ENCODE measurements at places on chromosomes 1 and 21.

- DNase-seq: no peak
Measured at GRCh38 chr1:219358080-219358479, 184.4 kb downstream of the LYPLAL1 start.

GRCh38 chr1:24961961-24962861 lies 32.1 kb upstream of the RUNX3 start:
- no peak for DNase-seq

- peak; percentile 81 for DNase-seq
Measured at GRCh38 chr1:24535021-24535424, 20.9 kb upstream of the NCMAP start.

GRCh38 chr1:59043796-59044195 lies 253.1 kb upstream of the FGGY start:
- DNase-seq: no peak

GRCh38 chr1:235108876-235109275 lies 19.8 kb downstream of the TOMM20 start:
- DNase-seq: no peak

GRCh38 chr1:113453771-113454083 lies 63.4 kb downstream of the MAGI3 start:
- DNase-seq: no peak

DNA sequence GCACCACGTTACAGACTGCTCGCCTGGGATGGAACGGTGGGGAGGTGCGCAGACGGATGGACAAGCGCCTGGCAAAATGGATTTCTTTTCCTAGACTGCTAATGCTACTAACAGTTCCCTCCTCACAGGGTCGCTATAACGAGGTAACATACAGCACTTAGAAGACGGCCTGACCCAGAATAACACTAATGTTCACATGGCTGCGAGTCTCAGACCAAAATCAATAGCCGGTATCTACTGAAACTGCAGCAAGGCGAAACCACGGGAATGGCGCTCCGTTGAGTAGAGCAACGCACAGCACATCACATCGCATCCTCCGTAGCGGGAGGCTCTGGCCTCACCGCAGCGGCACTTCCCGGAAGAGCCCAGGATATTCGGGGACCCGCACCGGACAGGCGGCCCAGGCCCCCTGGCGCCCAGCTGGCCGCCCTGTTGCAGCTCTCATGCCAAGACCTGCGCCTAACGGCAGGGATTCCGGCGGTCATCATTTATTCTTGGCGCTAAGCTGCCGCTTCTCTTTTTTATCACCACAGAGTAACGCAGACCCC lies 46.6 kb downstream of the VPS26C start:
- DNase-seq: peak; percentile 52

GRCh38 chr1:53524428-53525375 lies 65.5 kb downstream of the DMRTB1 start:
- no peak for DNase-seq

DNA sequence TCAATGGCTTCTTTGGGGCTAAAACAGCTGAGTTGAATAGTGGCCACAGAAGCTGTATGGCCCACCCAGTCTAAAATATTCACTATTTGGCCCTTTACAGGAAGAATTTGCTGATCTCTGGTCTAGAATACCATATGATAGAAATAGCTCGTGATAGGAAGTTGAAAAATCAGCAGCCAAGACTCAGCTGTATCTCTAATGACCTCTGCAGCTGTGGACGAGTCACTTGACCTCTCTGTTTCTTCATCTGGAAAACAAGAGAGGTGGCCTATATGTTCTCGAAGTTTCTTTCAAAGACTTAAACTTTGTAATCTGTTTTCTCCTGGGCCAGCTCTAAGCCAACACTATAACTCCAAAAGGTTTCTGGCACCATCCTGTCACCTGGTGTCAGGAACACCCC lies 129.2 kb downstream of the ZBTB18 start:
- DNase-seq: no peak

DNA sequence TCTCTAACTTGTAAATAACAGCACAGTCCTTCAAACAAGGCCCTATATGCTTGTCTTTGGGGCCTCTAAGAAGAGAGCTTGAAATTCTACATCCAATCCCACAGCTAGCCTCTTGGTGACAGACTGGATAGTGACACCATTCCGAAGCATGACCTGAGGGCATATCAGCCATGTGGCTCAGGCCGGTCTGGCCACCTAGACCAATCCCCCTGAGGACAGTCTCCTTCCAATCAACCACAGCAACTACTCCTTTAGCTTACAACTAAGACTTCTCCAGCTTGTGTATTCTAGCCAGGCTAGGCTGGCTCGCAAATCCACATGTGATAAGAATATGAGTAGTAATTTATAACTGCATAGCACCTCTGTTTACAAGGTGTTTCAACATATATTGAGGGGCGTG lies 14.0 kb downstream of the BCAR3 start:
- no peak for DNase-seq

GRCh38 chr1:40383488-40384412 lies 10.2 kb downstream of the SMAP2 start:
- no peak for DNase-seq

- no peak for DNase-seq
Measured at GRCh38 chr1:6093071-6093470, 47.4 kb downstream of the KCNAB2 start.

DNA sequence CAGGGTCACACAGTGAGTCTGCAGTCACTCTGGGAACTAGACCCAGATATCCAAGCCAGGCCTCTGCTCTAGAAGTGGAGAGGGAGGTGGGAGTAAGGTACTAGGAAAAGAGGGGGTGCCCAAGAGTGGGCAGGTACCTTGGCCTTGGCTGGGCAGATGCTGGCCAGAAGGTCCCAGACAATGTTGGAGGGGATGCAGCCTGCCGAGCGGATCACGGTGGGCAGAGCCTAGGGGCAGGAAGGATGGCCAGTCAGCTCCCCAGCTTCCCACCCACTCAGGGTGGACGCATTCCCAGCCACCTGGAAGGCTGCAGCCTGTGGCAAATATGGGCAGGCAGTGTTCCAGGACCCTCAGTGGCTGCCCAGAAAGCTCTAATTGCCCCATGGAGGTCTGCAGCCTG lies 23.3 kb downstream of the SPOCD1 start:
- DNase-seq: no peak

GRCh38 chr1:155499953-155500639 lies 62.5 kb downstream of the ASH1L start:
- DNase-seq: no peak

DNA sequence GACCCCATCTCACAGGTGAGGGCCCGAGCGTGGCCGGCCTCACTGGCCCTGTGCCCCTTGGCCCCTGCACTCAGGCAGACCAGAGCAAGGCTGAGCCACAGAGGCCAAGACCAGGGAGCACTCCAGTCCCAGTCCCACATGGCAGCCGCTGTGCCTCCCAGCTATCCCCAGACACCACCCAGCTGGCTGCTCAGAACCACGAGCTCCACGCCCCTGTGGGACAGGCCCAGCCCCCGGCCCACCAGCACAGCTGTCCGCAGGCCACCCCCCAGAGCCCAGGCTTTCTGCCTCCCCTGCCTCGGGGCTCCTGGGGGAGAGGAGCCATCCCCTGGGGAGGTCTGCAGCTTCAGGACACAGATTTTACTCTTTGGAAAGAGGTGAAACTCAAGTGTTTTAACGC lies 9.1 kb upstream of the C1QTNF12 start:
- no peak for DNase-seq

GRCh38 chr21:34602061-34602460 lies 12.9 kb downstream of the RCAN1 start:
- no peak for DNase-seq

- DNase-seq: no peak
Measured at GRCh38 chr1:153633161-153633753, 609 bp upstream of the CHTOP start.

GRCh38 chr1:28175955-28176485 lies 470 bp downstream of the PTAFR start:
- DNase-seq: no peak

- no peak for DNase-seq
Measured at GRCh38 chr1:227725046-227725445, 10.1 kb downstream of the JMJD4 start.

DNA sequence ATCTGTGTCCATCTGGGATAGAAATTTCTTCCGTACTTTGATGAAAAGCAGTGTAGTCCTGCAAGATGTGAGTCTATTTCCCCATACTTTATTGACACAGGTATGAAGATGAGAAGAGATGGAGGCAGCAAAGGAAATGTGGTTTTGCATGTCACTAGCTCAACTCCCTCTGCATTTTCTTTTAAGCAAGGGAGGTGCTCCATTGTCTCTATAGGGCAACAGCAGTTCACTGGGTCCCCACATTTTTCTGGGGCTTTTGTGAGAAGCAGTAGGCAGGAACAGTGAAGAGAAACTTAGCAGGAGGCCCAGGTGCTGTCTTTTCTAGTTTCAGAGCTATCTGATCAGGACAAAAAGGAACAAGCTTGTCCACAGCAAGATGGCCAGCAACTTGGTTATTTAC lies 37.1 kb downstream of the C21orf91 start:
- DNase-seq: no peak

DNA sequence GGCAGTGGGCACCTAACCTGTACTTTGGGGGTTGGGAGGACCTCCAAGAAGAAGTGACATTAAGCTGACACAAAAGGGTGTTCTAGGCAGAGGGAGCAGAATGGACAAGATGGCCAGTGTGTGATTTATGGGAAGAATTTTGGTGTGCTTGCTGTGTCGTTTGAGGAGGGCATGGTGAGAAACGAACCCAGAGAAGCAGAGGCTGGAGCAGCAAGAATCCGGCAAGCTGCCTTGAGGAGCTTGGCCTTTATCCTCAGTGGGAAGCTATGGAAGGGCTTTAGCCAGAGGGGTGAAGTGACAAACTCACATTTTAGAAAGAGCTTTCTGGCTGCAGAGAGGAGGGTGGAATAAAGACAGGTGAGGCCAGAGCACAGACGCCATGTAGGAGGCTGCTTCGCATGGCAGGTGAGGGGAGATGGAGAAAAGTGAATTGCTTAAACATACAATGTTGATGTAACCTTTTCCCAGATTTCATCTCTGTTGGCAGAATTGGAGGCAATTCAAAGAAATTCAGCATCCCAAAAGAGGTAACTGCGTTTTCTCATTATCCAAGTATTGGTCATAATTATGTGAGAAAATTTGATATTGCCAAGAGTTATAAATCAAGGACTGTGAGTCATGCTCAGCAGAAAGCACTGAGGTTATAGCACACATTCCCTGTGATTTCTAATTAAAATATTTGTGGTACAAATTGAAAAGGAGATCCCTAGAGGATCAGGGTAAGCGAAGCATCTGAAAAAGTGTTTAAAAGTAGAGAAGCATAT lies 26.5 kb downstream of the TRIM45 start:
- no peak for DNase-seq

GRCh38 chr1:110008971-110009565 lies 24.5 kb downstream of the AHCYL1 start:
- no peak for DNase-seq

DNA sequence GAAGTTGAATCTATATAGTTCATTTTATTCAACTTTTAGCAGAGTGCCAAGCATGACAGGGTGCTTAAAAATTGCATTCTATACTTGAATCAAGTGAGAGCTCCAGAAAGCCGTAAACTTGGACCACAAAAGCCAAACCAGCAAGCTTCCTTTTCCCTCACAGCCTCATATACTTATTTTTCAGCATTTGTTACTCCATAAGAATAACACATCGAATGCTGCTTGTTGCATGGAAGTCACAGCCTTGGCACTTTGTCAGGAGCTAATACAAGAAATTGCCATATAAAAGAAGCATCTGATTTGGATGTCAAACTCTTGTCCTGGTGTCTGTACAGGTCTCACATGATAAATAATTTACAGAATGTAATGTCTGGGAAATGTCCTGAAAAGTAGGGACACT lies 87.4 kb downstream of the PLXNA2 start:
- DNase-seq: no peak

GRCh38 chr21:23452384-23453083 lies 2154.7 kb downstream of the MRPL39 start:
- DNase-seq: no peak

DNA sequence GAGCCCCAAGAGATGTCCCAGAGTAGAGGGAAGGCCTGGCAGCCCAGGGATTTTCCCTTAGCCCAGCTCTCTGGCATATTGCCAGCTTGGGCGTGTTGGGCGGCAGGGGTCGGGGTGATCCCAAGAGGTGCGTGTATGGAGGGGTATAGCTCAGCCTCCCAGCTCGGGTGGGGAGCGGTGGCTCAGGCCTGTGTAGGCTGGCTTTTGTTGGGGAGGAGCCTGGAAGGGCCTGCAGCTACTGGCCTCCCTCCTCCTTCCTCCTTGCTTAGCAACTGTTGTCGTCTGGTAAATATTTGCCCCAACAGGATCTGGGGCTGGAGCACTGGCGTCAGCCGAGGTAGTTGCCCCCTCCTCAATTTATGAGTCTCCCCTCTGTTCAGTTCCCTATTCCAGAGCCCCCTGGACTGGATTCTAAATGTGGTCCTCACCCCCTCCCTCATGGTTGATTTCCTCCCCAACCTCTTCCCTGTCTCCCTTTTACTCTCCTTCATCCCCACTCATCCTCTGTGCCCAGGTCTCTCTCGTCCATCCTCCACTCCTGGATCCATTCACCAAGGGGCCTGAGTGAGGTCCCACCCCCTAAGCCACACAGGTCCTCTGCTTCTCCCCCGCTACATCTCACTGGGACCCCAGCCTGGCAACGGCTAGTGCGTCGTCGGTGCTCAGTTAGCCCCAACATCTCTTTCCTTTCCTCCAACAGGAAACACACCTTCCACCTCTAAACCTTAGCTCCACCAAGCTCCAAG lies 10.3 kb upstream of the LMNA start:
- peak; percentile 64 for DNase-seq
